Activated naive CD8-positive, alpha-beta T cell treated with anti-CD3 and anti-CD28 coated beads, Interleukin-2, amount 50 U/mL, for 24 hours (primary cell): ENCODE measurements at places on chromosomes 6 and 20.

DNA sequence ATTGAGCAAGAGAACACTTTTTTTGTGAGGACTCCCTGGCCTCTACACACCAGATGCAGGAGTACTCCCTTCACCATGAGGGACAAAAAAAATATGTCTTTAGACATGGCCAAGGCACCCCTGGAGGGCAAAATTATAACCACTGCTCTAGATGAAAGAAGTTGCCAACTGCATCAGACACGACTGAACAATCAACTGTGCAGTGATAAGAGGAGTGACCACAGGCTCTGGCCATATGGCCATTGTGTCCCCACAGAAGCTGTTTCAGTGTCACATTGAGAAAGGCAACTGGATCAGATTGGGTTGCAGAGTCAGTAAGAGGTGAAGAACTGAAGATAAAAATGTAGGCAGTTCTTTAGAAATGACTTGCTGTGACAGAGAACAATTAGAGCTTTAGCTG is 85.7 kb downstream of the C6orf118 start:
- H3K27me3 ChIP-seq = no peaks in the 10 kb centered on the region
- H3K36me3 ChIP-seq = no peaks in the 10 kb centered on the region
- no peaks in the 10 kb centered on the region for H3K4me1 ChIP-seq
- DNase-seq = no peak
- H3K4me3 ChIP-seq = no peak overlapping the region

DNA sequence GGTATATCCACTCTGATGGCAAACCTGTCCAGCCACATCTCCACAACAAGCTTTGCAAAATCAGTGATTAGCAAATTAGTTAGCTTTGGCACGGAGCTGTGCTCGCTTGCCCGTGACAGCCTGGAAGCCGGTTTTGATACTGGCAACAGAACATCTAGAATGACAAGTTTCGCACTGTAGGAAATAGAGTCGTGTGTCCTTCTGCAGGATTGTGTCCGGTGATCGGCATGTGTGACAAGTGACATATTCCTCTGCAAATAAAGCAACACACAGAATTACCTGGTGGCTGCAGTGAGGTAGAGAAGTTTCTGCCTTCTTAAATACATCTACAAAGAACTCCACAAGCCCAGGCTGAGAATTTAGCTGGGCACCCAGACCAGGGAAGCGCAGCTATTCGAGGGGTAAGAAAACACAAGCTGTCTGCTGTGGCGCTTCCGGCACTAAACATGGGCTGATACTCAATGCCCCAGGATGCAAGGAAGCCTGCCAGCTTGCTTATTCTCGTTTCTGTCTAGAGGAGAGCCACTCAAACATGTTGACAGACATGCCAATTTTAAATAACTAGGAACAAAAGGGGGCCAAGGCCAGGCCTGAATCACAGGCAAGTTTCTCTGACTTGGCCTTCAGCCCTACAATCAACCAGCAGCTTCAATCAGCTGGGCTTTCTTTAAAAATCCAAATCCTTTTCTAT is 22.2 kb downstream of the EIF2S2 start:
- no peaks in the 10 kb centered on the region for H3K27me3 ChIP-seq
- no peak for DNase-seq
- H3K4me1 ChIP-seq = peaks cover 2% of the 10 kb centered on the region
- H3K27ac ChIP-seq = peak overlapping the region; percentile 41

DNA sequence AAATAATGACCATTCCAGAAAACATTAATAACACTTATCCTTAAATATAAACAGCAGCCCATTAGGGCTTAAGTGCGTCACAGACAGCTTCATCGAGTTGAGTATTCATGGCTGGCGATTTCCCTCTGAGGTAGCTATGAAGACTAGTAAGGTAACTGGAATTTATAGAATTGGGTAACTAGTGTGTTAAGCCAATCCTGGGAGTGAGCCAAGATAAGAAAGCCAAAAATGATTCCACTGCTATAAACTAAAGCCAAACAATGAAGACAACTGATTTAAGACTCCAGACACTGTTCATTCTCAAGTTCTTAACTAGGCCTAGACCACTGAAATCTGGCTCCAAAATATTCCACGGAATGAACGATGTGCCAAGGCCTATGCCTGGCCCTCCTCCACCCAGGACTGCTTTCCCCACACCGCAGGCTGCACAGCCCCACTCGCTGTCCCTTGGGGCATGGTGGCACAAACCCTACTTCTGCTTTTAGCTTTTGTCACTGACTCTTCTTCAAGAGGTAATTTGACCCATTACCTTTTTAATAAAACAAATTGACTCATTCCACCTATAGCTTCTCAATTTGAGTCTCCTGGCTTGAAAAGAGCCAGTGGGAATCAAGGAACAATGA is 66.0 kb downstream of the BLOC1S5 start:
- no peak for DNase-seq
- H3K4me1 ChIP-seq = no peaks in the 10 kb centered on the region
- H3K27ac ChIP-seq = no peak overlapping the region
- H3K27me3 ChIP-seq = no peaks in the 10 kb centered on the region
- H3K4me3 ChIP-seq = no peak overlapping the region
- H3K36me3 ChIP-seq = no peaks in the 10 kb centered on the region

DNA sequence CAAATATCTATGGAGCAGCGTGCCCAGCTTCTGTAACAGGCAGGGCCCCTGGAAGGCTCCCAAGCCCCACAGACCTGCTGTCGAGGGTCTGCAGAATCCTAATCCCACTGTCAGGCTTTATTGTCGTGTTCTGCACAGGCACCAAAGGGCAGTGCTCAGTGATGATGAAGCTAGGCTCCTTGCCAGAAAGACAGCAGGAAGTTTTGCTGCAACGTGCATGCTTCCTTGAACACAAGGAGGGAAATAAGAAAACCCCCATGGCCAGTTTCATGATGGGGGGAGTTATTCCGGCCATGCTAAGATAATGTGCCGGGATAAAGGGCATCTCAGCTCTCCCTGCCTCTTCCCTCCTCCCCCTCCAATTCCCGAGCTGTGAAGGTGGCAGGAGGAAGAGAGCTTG is 109.4 kb upstream of the KCNG1 start:
- H3K27ac ChIP-seq = no peak overlapping the region
- H3K4me3 ChIP-seq = no peak overlapping the region
- DNase-seq = no peak
- H3K36me3 ChIP-seq = no peaks in the 10 kb centered on the region
- H3K27me3 ChIP-seq = peaks cover 10% of the 10 kb centered on the region

DNA sequence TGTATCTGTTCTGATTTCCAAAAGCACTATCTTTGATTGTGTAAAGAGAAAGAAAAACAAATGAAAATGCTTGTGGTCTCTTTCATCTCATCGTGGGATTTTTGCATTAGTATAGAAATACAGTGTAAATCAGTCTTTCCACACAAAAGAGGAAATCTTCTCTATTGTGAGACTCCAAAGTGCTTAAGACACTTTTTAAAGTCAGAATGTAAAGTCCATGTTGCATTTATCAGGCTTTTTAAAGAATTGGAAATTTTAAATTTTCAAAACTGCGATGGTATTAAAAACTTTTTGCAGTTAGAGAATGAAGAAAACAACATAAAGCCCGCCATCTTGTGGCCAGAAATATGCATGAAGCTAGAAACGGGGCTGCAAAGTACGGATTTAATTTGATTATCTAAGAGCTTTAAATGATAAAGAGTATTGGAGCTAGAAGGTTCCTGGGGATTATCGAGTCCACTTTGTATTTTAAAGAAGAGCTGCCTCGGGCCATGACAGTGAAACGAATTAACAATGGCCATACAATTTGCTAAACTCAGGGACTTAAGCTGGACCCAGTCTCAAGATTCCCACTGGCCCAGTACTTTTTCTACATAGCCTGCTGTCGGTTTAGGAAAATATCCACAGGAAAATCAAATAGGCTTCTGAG is 339.6 kb downstream of the ARHGAP18 start:
- DNase-seq = peak; percentile 56
- H3K4me1 ChIP-seq = peaks cover 23% of the 10 kb centered on the region
- no peaks in the 10 kb centered on the region for H3K36me3 ChIP-seq
